ENCODE measurements at places on chromosomes 1 and 21.

GRCh38 chr1:209800984-209801834, 4.7 kb downstream of the IRF6 start:
- no peak for DNase-seq

- DNase-seq, result peak; percentile 53
Measured at GRCh38 chr1:156750711-156751450, 594 bp downstream of the HDGF start.

- DNase-seq, result no peak
Measured at GRCh38 chr1:201061049-201061448, 37.5 kb upstream of the KIF21B start.

- DNase-seq, result no peak
Measured at GRCh38 chr1:80003250-80003649, 996.7 kb upstream of the ADGRL4 start.

GRCh38 chr1:217027403-217028080, 304.3 kb upstream of the ESRRG start:
- no peak for DNase-seq

- DNase-seq, result no peak
Measured at GRCh38 chr1:91814448-91814847, 71.5 kb downstream of the TGFBR3 start.

GRCh38 chr1:156310962-156311361, 11.9 kb upstream of the VHLL start:
- peak; percentile 26 for DNase-seq

DNA sequence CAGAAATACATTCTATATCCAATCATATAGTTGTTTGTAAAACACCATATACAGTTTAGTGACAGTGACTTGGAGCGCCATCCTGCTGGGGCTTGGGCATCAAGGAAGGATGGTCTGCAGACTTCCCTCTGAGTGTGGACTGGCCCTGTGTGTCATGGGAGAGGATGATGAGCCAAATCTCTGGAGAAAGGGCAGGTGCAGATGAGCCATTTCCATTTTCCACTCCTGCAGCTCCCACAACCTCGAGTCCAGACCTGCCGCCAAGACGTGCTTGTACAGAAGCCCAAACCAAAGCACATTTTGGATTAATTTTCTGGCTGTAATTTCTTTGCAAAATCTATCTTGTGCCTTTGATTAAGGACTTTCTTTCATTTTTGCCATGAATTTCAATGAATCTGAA, 48.3 kb upstream of the SLC22A15 start:
- no peak for DNase-seq

DNA sequence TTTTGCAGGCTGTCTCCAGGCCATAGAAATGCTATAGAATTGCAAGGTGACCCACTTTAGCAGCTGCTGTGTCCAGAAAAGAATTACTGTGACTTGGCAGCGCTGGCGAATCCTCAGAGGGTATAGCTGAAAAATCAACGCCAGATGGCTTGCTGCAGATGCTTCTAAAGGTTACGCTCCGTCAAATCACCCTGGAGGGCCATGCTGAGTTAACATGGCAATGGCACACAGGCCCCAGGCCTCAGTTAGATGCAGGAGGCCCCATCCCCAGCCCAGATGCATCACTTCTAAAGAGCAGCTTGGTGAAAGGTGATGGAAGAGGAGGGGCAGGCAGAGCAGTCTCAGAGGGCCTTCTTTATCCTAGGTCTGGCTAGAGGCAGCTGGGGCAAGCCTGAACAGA, 18.0 kb downstream of the KIAA1614 start:
- no peak for DNase-seq

GRCh38 chr1:34330061-34330460, 153.4 kb downstream of the C1orf94 start:
- DNase-seq, result no peak

DNA sequence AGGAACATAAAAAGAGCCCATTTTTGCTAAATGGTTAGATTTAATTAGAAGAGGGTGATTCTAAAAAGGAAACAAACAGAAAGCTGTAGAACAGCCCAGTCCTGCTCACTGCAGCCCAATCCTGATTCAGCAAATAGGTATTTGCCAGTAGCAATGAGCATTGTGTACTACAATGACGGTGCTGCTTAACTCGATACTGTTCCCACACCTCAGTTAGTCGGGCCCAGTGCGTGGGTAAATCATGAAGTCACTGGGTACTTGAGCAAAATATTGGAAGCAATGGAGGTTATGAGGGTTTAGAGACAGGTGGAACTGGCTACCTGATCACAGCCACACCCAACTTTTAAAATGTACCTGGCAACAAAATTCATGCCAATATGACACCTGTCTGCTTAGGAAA, 101.5 kb upstream of the ADGRL2 start:
- DNase-seq, result peak; percentile 63

DNA sequence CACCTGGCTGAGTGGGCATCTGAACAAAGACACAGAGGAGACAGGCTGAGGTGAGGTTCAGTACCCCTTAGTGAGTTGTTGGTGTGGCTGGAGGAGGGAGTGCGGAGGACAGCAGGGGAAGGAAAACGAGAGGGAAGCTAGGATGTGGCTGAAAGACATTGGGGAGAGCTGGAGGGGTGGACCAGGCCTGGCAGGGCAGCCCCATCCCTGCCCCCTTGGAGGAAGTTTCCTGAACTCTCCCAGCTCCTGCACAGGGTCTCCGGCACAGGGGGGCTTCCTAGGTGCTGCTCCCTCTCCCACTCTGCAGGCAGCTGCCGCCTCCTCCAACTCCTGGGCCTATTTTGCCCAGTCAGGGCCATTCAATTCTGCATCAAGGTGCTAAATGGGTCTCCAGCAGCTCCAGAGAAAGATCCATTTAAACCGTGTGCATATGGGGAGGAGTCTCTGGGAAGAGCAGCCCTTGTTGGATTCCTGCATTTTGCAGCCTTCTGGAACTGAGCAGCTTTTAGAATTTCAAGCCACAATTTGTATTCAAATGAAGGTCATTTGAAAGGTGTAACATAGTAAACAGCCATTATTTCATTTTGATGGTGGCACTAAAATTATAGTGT, 193.9 kb downstream of the CAMTA1 start:
- no peak for DNase-seq

DNA sequence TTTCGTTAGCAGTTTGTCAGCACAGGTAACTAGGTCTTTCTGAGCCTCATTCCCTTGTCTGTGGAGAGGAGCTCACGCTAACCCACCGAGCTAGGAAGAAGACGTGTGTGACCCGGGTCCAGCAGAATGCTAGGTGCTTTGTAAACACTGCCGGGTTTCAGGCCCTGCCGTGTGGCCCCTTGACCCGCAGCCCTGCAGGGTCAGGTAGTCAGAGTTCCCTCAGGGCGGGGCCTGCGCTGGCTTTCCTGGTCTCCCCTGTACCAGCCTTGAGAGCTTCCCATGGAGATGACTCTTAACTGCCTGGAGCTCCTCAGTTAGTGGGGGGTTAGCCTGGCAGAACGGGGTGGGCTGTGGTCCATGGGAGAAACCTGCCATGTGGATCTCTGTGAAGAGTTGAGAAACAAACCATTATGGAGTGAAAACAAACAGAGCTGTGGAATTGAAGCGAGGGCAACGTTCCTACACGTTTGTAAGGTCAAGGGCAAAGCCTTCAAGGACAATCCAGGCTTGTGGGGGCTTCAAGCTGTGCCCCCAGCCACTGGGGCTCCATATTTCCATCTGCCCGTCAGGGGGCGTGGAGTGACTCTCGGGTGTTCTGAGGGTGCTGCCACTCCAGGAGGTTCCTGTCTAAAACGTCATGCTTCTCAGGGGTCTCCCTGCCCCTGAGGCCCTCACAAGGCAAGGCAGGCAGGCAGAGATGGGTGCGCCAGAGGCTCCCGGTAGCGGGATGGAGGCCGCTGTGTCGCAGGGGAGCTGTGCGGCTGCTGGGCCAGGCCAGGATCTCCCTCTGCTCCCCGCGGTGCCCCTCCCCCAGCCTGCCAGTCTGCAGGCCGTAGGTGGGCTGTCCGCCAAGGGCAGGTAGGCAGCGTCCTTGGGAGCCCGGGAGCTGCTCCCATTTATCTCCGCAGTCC, 23.8 kb downstream of the LHX4 start:
- DNase-seq, result no peak

DNA sequence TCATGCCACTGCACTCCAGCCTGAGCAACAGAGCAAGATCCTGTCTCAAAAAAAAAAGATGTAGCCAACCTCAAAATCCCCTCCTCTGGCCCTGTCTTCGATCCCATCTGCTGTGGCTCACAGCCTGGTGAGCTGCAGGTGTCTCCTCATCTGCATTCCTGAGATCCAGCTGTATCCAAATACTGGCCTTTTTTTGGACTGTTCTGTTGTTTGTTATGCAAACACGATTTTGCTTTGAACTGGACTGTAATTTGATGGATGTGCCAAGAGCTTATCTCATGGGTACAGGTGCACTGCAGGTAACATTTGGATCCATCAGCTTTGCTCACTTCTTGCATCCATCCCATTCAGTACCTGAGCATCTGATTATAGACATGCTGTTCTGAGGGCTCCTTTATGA, 14.1 kb upstream of the FAM43B start:
- no peak for DNase-seq

DNA sequence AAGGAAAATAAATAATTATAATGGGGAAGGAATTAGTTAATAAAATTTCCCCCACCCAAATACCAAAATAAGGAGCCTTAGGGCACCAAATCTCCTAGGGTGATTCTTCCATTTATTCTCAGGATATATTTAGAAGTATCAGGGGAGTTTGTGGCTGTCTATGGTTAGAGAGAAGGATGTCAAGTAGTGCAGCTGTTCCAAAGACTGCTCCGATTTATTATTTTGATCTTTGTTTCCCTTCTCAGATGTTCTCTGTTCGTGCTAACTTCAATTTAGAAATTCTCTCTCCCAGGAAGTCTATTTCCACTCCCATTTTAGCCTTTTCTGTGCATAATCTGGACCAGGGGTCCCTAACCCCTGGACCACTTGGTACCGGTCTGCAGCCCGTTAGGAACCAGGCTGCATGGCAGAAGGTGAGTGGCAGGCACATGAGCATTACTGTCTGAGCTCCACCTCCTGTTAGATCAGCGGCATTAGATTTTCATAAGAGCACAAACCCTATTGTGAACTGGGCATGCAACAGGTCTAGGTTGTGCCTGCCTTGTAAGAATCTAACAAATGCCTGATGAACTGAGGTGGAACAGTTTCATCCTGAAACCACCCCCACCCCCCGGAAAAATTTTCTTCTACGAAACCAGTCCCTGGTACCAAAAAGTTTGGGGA, 9.3 kb upstream of the MAST2 start:
- DNase-seq, result no peak

GRCh38 chr1:3463013-3463385, 8.5 kb downstream of the ARHGEF16 start:
- DNase-seq, result no peak

DNA sequence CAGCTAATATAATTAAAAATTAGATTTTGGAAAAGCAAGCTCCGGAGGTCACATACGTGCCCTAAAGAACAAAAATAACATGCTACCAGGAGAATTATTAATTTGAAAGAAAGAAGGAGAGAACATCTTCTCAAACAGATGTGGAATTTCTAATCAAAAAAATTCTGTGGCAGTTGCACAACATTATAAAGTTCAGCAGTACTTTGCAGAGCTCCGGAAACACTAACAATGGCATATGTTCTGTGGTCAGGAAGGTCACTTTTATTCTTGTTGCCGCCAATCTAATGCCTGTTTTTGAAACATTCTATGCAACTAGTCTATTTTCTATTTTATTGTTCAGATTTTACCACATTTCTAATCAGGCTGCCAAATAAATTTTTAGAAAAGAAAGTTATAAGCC, 186.8 kb downstream of the SMYD3 start:
- no peak for DNase-seq

GRCh38 chr1:53371121-53371666, 43.3 kb upstream of the LRP8 start:
- DNase-seq, result no peak

- no peak for DNase-seq
Measured at GRCh38 chr1:48341221-48341620, 118.7 kb downstream of the SLC5A9 start.

DNA sequence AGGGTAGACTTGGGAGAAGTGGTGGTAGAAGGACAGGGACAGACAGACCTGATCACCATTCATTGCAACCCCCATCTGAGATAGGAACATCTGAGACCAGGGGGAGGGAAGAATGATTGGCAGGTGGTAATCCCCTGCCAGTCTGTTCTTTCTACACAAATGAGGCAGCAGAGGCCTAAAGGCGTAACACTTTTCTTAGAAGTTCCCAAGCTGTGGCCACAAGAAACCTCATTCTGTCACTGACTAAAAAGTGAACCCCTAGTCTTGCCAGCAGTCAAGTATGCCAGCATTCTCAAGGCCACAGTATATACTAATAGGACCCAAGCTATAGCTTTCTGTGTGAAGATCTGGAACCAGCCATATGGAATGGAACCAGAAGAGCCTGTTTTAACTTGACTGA, 638.0 kb downstream of the KCNT2 start:
- DNase-seq, result no peak

DNA sequence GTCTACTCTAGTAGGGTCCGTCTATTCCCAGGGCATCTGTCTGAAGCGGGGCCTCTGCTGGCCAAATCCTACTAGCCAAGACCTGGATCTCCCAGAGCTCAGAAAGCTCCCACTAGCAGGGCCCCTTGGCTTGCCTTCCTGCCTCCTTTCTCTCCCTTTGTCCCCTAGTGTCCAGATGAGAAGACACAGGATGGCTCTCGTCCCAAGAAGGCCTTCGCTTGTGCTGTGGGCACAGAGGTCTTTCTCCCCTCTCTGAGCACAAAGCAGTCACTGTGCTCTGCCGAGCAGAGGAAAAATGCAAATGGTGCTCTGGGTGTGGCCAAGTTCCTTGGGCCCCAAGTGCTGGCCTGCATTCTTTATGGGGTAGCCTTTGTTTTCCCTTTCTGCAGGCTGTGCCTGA, 13.0 kb upstream of the GPR137B start:
- no peak for DNase-seq

DNA sequence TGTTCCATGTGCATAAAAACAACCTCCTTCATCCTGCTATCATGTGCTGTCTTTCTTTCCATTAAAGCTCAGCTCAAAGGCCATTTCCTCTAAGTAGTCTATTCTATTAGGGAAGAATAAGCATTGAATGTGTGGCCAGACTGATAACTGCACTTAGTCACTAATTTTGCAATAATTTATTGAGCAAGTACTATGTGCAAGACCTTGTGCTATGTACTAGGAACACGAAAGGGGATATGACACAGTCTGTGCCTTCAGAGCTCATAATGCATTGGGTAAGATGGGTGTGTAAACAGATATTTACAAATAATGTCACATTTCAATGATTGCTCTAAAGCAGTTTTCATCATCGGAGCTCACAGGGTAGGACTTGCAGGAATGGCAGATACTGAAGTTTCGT, 54.2 kb downstream of the NMNAT2 start:
- DNase-seq, result peak; percentile 12

DNA sequence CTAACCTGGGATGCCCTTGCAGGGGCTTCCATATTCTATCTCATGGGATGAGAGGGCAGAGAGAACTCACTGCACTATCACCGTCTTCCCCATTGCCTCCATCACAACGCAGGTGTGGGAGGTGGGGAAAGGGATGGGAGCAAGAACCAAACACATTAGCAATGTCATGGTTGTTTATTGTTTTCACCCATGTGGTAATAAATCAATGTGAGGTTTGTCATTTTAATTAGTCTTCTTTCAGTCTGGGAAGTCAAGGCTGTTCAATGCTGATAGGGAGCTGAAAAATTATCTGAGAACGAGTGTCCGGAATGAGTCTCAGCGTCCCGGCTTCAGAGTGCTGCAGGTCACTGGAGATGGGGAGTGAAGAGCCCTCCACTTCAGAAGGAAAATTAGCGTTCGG, 268.5 kb downstream of the DUSP10 start:
- DNase-seq, result no peak

Data from fibroblast of villous mesenchyme (primary cell).